Stomach (tissue), 19 donors: ENCODE measurements at places on chromosomes 4 and X. TPM values are rescaled to one million over a fixed set of nuclear protein-coding genes. Genes with fewer than 3 reads are reported as not detected.

Gene TCP11X2
- total RNA-seq = not detected

Gene CSAG1
- total RNA-seq = not detected

Gene FAM236A
- not detected for total RNA-seq

Gene CT45A1
- not detected for total RNA-seq

Gene TRIM61
- not detected for total RNA-seq

Gene FRG1
- 45.7 TPM for total RNA-seq

Gene EVC
- 7.0 TPM for total RNA-seq

Gene PDE5A
- total RNA-seq = 10.7 TPM

Gene GATA1
- total RNA-seq = not detected

Gene PNMA6A
- 2.4 TPM for total RNA-seq

Gene RAB39B
- under 0.01 TPM for total RNA-seq

Gene TMEM47
- 49.2 TPM for total RNA-seq

Gene TLL1
- total RNA-seq = 4.4 TPM

Gene DUX4
- total RNA-seq = not detected

Gene SPIN2A
- total RNA-seq = not detected
